Activated naive CD8-positive, alpha-beta T cell treated with anti-CD3 and anti-CD28 coated beads for 36 hours (primary cell): ENCODE measurements at places on chromosomes 3 and 15.

DNA sequence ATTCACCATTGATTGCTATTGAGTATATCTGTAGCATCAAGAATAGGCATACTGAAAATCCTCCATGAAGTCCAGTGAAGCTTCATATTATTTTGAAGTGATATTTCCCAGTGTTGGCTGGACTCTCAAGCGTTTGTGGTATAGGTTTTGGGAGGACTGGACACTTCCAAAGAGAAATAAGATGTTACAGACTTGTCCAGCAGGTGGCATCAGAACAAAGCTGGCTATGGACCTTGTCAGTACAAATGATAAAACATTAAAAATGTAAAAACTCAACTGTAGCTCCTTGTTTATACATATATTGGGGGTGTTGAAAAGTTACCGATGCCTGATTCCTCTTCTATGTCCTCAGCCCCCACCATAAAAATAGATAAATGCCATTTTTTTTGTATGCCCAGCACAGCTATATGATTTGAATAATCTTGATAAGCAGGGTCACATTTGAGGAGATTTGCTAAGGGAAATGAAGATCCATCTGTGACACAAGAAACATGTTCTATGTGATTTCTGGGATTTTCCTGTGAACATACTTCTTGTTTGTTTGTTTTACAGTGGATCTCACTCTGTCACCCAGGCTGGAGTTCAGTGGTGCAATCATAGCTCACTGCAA, 54.5 kb upstream of the GOLGA6B start:
- no peak for DNase-seq

- no peak for DNase-seq
Observed at GRCh38 chr3:56782215-56782614, 19.5 kb downstream of the ARHGEF3 start.

DNA sequence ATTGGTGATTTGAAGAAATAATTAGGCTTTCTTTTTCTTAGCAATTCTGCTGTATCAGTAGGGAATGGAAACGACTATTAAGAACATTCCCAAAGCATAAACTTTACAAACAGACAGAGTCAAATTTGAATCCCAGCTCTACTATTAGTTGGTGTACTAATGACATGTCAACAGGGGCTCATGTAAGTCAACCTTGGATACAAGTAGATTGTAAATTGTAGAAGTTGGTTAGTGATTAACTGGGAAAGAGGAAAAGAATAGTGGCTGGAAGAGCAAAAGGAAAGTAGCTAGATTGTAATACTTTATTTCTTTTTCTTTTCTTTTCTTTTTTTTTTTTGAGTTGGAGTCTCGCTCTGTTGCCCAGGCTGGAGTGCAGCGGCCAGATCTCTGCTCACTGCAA, 38.6 kb upstream of the DPPA4 start:
- no peak for DNase-seq

DNA sequence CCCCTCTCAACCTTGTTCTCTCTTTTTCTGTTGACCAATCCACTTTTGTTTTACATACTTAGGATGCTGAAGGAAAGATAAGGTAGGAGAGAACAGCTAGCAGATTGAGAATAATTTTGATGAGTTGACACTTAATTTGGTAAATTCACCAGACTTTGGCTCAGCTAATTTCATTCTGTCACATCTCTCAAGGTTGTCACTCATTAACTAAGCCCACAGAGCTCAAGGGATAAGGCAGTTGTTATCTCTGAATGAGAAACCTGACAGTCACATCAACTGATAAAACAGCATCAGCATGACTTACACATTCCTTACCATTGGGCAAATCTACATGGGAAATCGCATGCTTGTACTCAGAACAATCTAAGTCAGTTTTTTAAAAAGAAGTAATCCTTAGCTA, 591.4 kb downstream of the NLGN1 start:
- DNase-seq: no peak

GRCh38 chr3:94811836-94812235, 749.0 kb downstream of the NSUN3 start:
- no peak for DNase-seq

DNA sequence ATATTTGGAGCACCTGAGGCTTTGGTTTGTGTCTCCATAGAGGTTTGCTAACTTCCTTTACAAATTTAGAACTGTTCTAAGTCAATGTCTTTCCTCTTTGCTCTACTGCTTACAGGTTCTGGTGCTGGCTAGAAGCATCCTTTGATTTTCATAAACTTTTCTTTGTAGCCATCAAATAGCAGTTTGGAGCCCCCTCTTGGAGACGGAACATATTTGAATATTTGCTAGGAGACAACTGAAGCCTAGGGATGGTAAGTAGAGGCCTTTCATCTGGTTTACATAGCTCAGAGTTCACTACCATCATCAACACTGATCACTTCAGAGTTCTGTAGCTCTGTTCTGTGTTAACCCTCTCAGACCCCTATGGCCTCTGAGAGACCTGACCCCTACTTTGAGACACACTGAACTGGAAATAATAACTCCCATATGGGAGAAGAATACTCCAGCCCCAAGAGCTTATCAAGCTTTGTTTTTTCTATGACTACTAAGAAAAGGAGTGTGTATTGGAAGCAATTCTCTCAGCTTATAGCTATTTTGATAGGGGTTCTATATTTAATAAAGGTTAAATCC, 420.4 kb downstream of the EPHA3 start:
- DNase-seq: no peak

DNA sequence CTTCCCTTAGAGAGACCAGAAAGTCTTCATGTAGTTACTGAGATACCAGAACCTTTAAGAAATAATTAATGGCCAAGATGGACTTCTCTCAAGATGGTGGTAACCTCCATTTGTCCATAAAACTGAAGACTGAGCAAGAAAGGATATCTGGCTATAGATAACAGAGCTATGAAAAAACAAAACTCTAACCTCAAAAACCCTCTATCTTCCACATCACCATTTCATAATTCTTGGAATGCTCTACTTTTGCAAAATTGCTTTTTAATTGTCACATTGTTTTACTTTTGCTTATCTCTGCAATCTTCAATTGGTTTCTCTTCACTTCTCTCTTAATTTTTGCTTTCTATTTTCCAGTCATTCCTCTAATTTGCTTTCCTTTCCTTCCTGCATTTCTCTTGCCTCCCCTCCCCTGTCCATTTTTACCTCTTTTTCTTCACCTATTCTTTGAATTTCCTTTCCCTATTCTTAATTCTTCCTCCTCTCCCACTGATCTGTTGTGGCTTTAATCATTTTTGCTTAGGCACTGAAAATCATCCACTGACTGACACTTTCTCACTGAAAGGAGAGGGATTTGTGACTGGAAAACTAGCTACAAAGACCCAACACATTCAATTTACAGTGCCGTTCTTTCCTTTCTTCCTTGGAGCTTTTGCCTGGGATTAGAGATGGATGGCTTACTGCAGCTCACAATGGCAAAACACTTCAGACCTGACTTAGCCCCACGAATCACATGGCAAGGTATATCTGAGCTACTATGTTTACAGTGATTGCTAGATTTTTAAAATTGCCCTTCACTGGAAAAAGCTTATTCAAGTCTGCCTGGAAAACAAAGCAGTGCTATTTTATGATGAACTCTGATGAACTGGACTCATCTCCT, 242.8 kb downstream of the CHST2 start:
- DNase-seq: no peak

DNA sequence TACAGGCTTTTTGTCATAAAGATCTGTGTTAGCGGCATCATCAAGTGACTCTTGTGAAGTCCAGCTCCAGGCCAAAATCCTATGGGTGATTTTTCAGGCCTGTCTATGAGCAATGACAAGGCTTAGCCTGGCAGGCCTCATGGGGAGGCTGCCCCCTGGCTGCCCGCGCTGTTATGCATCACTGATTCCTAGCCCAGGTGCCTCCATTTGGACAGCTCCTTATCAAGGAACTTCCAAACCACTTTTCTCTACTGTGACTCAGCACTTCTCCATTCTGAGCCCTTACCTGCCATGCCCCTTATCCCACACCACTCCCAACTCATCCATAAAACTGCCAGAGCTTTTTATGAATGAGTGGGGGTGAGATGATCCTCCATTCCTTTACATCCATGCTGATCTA, 91.5 kb upstream of the C3orf80 start:
- no peak for DNase-seq
